Stimulated activated CD4-positive, alpha-beta T cell treated with anti-CD3 and anti-CD28 coated beads, Interleukin-4, amount 100 ng/mL, for 48 hours (primary cell): ENCODE measurements at places on chromosomes 7 and 10.

GRCh38 chr7:157320608-157320980, 16.2 kb upstream of the DNAJB6 start:
- DNase-seq, result no peak

DNA sequence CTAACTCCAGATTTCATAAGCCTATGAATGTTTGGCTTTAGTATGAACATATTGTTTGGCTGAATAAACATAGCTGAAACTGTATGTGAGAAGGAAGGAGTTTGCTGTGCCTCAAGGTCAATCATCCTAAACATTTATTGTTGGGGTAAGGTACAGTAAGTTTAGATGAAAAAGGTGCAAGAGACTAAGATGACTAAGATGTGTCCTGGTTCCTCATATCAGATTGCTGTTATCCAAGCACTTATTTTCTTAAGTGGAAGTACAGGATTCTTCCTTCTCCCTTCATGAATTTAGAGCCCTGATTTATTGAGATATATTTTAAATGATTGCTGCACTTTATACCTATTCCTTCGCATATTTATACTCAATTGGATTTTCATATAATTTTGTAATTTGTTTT, 12.2 kb downstream of the MDFIC start:
- DNase-seq, result no peak

- no peak for DNase-seq
Observed at GRCh38 chr10:107442035-107442505, 277.6 kb upstream of the SORCS1 start.

GRCh38 chr7:150999497-151000230, 8.8 kb downstream of the NOS3 start:
- DNase-seq, result no peak

DNA sequence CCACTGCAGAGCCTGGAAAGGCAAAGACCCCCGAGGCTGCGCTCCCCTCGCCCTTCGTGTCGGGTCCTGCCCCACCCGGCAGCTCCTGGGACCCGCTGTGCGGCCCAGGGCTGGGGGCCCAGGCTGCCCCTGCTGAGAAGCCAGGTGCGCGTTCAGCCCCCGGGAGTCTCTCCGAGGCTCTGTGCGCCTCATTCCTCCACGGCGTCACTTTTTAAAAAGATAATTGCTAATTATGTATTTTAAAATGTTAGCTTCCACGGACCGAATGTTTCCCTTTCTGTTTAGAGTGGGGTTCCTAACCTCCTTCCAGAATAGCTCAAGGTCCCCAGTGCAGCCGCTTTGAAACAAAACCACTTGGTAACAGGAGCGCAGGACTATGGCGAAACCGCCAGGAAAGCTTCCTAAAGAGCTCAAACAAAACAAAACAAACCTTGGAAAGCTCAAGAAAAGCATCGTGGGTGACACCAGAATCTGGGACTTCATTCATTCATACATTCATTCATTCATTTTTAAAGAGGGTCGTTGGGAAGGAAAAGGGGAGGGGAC, 45.6 kb downstream of the PDIA4 start:
- DNase-seq, result no peak

DNA sequence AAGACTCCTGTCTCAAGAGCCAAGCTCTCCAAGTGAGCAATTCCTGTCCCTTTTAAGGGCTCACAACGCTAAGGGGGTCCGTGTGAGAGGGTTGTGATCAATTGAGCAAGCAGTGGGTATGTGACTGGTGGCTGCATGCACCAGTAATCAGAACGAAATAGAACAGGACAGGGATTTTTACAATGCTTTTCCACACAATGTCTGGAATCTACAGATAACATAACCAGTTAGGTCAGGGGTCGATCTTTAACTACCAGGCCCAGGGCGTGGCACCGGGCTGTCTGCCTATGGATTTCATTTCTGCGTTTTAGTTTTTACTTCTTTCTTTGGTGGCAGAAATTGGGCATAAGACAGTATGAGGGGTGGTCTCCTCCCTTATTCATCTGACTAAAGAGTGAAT, 54.9 kb upstream of the SP4 start:
- no peak for DNase-seq

DNA sequence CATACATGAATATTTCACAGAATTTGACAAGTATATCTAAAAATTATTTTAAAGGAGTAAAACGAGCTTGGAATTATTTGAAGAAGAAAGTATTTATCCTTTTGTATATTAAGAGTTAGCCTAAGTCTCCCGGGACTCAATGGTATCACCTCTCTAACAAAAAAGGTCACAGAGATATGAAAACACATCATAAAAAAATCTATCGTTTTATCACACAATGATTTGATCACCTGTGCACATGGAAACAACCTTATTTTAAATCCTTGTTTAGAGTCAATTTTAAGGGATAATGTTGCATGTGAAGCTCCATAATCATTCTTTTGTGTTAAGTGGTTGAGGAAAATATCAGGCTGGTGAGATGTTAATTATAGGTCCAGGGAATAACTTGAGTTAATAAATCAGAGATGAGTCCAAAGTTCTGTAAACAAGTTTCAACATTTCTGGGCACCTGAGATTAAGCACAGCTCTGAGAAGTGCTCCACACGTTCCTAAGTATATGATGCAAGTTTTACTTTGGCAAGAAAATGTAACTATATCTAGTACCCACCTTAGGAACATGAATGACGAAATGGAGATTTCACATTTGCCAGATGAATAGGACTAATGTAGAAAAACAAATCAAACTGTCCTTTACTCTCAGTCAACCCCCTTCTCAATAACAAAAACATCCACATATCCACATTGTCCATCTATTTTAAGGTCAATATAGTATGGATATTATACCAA, 148.5 kb upstream of the AKR1E2 start:
- DNase-seq, result no peak

- no peak for DNase-seq
Observed at GRCh38 chr7:108245523-108246226, 115.5 kb upstream of the LAMB4 start.

GRCh38 chr7:30584415-30584814, 10.3 kb upstream of the GARS1 start:
- no peak for DNase-seq

DNA sequence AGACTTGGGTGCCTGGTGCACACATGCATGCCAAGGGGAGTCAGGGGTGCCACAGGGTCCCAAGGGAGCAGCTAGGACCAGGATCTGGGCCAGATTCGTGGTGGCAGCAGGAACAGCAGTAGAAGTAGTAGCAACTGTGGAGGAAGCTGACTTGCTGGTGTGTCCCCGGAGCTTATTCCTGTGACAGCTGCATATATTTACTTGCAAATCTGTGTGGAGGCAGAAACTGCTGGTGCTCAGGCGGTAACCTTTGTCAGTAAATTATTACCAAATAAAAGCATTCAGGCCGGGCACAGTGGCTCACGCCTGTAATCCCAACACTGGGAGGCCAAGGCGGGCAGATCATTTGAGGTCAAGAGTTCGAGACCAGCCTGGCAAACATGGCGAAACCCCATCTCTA, 67.4 kb upstream of the RAB18 start:
- DNase-seq, result no peak

DNA sequence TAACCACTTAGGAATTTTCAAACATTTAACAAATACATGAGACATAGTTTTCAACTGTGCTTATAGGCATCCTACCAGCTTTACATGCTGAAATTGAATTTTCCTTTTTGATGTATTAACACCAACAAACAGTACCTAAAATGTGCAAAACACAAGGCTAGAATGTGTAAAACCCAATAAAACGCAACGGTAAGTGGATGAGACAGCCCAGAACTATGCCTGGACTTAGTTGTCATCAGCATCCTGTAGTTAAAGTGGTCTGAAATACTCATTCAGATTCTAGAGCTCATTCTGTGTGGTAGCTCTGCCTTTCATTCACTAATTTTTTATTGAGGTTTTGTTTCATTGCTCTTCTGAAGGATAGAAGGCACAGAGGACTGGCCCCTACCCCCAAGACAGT, 137.1 kb downstream of the BMPER start:
- DNase-seq, result no peak

GRCh38 chr10:60677531-60678129, 100.6 kb upstream of the CDK1 start:
- DNase-seq, result no peak

- no peak for DNase-seq
Observed at GRCh38 chr7:82175319-82175718, 268.3 kb downstream of the CACNA2D1 start.

- no peak for DNase-seq
Observed at GRCh38 chr10:119268428-119268827, 61.1 kb downstream of the GRK5 start.

- no peak for DNase-seq
Observed at GRCh38 chr10:96292971-96293920, 11.0 kb upstream of the DNTT start.

GRCh38 chr10:93746844-93747284, 10.9 kb upstream of the LGI1 start:
- DNase-seq, result no peak

GRCh38 chr7:2730846-2731770, 43.1 kb downstream of the AMZ1 start:
- no peak for DNase-seq

GRCh38 chr10:88819290-88819689, 16.8 kb downstream of the LIPM start:
- no peak for DNase-seq

GRCh38 chr10:7541137-7542087, 125.4 kb downstream of the ITIH5 start:
- no peak for DNase-seq

GRCh38 chr10:95300022-95300539, 9.3 kb upstream of the PDLIM1 start:
- DNase-seq, result no peak

DNA sequence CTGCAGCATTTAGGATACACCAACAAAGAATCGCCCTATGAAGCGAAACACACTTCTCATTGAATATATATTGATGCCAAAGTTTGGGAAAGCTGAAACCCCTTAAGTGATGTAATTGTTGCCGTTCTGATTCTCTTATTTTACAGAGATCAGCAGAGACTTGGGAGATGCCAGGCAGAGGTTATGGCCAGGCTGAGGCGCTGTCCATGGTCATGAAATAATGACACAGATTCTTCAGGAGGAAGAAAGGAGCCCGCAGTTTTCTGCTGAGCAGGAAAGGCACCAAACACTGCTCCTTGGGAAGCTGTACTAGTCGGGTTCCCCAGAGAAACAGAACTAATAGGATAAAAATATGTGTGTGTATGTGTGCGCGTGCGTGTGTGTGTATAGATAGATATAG, 566.0 kb downstream of the CALN1 start:
- DNase-seq, result no peak

- no peak for DNase-seq
Observed at GRCh38 chr7:43856316-43856715, 13.0 kb downstream of the MRPS24 start.

GRCh38 chr7:150898475-150899011, 46.2 kb downstream of the AOC1 start:
- peak; percentile 69 for DNase-seq

GRCh38 chr7:41182782-41183181, 520.1 kb downstream of the INHBA start:
- no peak for DNase-seq

DNA sequence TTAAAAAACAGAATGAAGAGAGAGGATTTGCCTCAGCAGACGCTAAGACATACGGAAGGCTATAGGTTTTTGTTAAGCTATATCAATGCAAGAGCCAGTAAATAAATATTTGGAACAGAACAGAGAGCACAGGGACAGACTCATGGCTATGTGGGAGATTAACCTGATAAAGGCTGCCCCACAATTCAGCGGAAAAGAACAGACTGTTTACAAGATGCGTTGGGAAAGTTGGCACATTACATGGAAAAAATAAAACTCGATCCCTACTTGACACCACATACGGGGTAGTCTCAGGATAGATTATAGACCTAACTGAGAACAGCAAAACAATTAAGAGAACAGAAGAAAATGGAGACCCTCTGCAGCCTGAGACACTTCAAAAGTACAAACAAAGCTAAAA, 10.8 kb downstream of the KCNH2 start:
- DNase-seq, result no peak
